ENCODE measurements at places on chromosomes 1 and 21.

DNA sequence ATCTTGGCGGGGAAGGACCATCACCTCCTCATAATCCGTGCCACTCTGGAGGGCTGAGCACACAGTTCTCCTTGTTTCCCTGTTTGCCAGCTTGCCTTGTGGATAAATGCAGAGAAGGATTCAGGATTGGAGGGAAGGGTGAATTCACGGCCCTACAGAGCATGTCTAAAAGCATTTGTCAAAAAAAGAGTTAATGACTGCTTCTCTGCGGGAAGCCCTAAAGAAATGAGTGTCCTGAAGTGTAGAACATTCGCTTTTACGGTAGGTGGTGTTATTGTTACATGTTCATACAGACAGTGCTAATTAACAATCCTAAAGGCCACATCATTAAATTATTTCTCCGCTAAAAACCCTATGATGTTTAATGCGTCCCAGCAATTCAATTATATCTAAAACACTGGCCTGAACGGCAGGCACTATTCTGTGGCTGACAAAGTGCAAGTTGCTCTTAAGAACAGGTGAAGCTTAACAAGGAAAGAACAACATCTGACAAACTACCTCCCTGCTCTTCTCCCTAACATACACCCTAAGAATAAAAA lies 112.3 kb upstream of the NFIA start:
- DNase-seq = no peak

- no peak for DNase-seq
Measured at GRCh38 chr1:31959521-31960340, 21.6 kb upstream of the PTP4A2 start.

GRCh38 chr1:211783897-211784296 lies 46.7 kb downstream of the LPGAT1 start:
- DNase-seq = no peak

DNA sequence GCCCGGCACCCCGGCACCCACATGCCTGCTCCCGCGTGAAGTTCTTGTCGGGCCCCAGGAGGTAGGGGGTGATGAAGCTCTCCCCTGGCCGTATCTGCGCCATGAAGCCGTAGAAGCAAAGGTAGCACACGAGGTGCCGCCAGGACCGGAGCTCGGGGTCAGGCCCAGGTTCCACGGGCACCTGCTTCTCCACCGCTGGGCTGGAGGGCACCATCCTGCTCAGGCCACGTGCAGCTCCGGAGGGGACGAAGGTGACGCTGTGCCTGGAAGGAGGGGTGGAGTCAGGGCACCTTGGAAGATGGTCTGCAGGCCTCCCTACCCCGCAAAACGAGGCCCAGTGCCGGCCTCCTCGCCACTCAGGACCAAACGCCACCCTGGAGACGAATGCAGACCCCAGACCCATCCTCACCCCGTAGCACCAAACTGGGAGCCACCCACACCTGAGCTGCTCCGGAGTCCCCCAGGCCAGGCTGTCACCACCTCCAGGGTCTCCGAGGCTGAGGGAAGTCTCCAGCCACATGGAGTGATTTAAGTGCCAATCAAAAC lies 4.4 kb downstream of the SLC19A1 start:
- no peak for DNase-seq

DNA sequence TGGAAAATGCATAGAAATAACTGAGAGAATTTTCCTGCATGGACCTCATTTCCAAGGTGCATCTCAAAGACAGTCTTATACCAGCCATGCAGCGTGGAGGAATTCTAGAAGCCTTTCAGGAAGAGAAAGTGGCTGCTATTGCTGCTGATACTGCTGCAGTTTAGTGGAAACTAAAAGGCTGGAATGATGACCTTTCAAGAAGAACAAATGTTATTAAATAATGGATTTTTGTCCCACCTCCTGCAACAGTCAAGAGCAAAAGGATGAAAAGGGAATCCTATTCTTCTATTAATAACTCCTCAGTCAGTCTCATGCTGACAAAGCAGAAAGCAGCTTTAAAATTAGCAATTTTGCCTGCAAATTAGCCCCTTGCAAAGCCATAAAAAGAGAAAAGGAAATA lies 68.2 kb upstream of the C1orf87 start:
- DNase-seq = no peak

DNA sequence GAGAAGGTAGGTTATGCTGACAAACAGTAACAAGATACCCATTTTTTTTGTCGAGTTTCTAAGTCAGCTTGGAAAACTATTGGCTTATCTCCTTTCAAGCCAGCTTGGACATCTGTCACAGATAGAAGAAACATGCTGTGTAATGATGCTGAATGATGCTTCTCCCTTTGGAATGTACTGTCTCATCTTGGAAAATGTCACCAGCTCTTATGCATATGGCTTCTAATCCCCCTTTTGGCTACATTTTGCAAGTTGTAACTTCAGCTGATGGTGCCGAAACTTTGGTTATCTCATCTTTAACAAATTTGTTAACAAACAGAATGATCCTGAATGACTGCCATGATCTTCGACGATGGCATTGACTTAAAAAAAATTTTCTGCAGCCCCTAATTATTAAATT lies 68.8 kb upstream of the ST6GALNAC3 start:
- DNase-seq = peak; percentile 44

- DNase-seq = no peak
Measured at GRCh38 chr21:36210779-36211659, 54.4 kb downstream of the DOP1B start.

GRCh38 chr21:27511233-27511632 lies 544.3 kb upstream of the ADAMTS5 start:
- DNase-seq = no peak

DNA sequence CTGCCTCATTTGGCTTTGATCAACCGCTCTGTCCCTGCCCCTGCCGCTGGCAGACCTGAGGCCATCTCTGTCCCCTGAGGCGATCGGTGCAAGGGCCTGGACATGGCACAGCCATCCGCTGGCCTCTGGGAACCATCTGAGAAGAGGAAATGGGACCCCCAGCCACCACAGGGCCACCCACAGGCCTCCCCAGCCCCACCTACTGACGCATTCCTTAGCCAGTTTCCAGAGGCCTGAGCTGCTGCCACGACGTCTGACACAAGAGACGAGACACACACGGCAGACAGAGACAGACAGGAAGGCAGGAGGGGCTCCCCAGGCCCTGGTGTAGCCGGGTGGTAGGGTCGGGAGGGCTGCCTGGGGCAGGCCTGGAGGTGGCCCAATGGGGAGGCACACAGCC lies 37.3 kb upstream of the EDN2 start:
- no peak for DNase-seq

GRCh38 chr1:45647248-45648021 lies 23.6 kb upstream of the CCDC17 start:
- no peak for DNase-seq

- no peak for DNase-seq
Measured at GRCh38 chr1:32741413-32742198, 39.0 kb upstream of the SYNC start.

DNA sequence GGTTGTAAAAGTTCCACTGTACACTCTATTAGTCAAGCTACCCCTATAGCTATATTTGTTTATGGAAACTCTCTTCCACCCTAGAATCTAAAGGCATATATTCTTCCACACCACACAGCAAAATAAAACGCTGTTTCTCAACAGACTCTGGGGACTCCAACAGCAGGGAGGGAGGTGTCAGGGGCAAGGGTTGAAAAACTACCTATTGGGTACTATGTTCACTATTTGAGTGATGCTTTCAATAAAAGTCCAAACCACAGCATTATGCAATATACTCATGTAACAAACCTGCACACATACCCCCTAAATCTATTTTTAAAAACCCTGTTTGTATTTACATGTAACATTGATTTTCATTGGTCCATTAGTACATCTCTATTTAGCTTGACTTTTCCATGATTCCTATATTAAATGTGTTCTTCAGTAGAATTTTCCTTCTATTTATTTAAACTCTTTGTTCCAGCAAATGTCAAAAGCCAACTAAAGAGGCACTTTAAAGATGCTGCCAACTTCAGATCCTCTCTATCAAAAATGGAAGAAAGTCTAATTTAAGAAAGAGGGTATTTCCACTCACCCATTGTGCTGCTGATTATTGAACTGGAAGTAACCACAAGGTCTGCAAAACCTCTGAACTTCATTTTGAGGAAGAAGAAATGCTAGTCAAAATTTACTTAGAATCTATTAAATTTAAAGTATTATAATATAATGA lies 26.2 kb downstream of the RGS7 start:
- DNase-seq = no peak
